Stimulated activated CD4-positive, alpha-beta T cell treated with anti-CD3 and anti-CD28 coated beads, TNF-alpha, amount 100 ng/mL, for 24 hours (primary cell): ENCODE measurements at places on chromosomes 12 and 14.

GRCh38 chr14:68945190-68945584 lies 33.9 kb downstream of the ACTN1 start:
- DNase-seq: no peak

- peak; percentile 28 for DNase-seq
These were observed 4.0 kb downstream of the RBM19 start for GRCh38 chr12:113961921-113962710.

DNA sequence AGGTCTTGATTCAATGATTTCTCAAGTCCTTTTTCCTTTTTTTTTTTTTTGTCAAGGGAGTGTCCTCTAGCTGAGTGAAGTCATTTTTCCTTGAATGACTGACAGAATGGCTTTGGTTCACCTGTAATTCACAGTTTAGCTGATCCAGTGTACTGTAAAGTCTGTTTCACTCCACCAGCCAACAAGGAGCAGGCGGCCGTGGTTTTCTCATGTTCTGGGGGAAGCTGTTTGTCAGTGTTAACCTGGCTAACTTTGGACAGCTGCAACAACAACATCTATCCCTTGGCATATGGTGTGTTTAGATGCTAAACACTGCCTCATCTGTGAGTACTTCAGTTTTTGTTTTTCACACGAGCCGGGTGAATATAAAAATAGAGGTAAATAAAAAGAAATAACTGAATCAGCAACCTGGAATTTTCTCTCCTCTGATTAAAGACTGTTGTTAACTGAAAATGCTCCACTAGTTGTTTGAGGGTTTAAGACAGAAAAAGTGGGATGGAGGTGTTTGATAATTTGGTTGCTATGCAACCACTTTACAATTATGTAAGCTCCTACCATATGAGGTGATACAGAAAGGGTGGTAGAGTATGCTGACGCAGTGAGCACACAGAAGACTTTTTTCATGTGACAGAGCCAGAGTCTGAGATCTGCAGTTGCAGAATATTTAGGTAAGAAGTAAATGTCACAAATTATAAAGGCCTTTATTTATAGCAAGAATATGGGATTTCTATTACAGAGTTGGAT lies 50.3 kb upstream of the SLC2A13 start:
- no peak for DNase-seq

- DNase-seq: no peak
These were observed 440.4 kb downstream of the ADAMTS20 start for GRCh38 chr12:43111608-43112007.

- no peak for DNase-seq
These were observed 79.9 kb downstream of the ARF6 start for GRCh38 chr14:49972823-49973222.

GRCh38 chr14:66507181-66507721 lies 696 bp upstream of the GPHN start:
- DNase-seq: no peak

- peak; percentile 68 for DNase-seq
These were observed at the start of the genes BAG5 and COA8 for GRCh38 chr14:103562429-103563225. Gene BAG5 (minus strand): TSS chr14:103562657. CDS start chr14:103561164, 1,493 bp downstream. Gene COA8 (plus strand): TSS chr14:103562960. CDS start chr14:103563002, 42 bp downstream.

DNA sequence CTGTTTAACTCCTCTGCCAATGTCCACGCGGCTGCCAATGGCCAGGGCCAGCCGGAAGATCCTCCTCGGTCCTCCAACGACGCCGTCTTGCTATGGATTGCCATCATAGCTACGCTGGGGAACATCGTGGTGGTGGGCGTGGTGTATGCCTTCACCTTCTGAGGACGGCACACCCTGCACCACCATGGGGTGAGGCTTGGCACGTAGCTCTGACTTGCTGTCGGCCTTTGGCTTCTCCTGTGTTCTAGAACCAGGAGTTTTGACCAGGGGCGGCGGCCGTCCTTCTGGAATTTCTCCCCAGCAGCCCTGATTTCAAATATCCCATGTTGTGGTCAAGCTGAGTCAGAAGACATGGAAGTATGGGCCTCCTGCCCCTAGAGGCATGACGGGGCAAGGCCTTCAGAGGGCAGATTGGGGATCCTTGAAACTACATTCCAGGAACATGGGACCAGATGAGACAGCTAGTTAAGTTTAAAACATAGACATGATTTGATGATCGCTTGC lies 47.5 kb downstream of the C14orf132 start:
- no peak for DNase-seq

GRCh38 chr14:23446291-23446851 lies 10.9 kb upstream of the MYH7 start:
- no peak for DNase-seq

DNA sequence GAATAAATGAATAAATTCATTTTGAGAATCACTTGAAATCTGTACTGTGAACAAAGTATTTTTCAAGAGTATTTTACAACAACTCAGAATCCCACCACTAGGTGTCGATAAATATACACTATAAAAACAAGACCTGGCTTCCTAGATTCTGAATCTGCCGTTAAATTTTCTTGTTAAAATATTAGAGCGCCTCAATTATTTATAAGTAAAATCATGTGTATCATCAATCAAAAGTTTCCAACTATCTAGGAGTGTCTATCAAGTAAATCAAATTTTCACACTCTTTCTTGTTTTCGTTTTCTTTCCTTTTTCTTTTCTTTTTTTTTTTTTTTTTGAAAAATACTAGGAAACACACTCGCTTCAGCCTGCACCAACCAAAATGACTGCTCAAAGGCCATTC lies 179.2 kb upstream of the DCN start:
- DNase-seq: no peak

- no peak for DNase-seq
These were observed 13.8 kb upstream of the BCL2L14 start for GRCh38 chr12:12056951-12057350.

DNA sequence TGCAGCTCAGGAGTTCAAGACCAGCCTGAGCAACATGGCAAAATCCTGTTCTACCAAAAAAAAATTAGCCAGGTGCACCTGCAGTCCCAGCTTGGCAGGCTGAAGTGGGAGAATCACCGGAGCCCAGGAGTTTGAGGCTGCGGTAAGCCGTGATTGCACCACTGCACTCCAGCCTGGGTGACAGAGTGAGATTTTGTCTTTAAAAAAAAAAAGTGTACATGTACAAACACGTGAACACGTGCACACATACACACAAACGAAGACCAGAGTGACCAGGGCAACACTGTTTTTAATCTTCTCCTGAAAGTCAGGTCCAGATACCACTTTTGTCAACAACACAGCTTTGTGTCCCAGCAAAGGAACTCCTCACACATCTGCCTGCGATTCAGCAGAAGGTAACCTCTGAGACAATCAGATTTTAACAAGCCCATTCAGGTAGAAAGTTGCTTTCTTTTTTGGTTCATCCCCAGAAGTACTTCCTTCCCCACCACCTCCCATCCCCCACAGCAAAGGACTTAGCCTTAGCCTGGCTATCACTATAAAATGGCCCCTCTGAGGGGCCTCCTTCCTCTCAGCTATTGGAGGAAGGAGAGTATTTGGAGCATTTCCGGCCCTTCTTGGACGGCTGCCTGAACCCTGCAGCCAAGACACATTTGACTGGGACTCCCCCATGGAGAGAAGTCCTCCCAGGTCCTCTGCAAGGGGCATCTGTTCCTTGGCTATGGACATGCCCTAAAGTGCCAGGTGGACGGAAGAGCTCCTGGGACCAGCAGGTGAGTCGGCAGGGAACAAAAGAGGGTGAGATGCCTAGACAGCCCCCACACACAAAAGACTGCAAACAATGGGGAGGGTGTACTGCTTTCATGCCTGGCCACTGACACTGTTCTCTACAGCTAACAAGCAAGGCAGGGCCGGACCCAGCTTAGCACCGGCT lies 9.8 kb downstream of the CTDSP2 start:
- no peak for DNase-seq

DNA sequence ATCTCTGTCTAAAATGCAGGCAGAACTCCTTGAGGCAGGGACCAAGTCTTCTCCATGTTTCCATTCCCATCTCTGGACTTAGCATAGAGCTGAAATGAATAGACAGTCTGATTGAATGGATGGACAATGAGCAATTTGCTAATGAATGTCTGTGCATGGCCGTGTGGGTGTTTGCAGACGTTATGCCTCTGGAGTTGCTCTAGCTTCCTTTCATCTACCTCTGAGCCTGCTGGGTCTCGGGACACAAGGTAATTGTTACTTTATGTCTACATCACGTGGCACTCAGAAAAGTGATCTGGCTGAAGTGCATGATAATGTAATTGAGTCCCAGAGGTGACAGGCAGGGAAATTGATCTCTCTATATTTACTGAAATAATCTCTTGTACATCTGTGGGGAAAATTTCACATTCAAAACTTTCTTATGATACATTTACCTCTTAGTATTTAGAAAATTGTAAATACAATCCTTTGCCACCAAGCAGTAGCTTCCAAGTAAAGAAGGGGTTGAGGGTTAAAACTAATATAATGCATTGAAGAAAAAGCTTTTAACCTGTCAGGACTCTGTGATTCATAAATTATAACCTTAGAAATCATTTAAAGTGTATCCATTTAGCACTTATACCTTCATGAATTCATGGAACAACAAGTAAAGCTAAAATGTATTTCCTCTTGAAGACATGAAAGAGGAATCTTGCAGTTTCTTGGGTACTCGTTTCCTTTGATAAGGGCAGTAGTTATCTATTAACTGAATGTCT lies 424.1 kb downstream of the APAF1 start:
- DNase-seq: no peak

- no peak for DNase-seq
These were observed 85.9 kb downstream of the ARMH4 start for GRCh38 chr14:58066115-58066514.

GRCh38 chr12:90124914-90125313 lies 416.3 kb upstream of the ATP2B1 start:
- DNase-seq: no peak

GRCh38 chr14:33249233-33249820 lies 310.6 kb downstream of the NPAS3 start:
- DNase-seq: no peak

DNA sequence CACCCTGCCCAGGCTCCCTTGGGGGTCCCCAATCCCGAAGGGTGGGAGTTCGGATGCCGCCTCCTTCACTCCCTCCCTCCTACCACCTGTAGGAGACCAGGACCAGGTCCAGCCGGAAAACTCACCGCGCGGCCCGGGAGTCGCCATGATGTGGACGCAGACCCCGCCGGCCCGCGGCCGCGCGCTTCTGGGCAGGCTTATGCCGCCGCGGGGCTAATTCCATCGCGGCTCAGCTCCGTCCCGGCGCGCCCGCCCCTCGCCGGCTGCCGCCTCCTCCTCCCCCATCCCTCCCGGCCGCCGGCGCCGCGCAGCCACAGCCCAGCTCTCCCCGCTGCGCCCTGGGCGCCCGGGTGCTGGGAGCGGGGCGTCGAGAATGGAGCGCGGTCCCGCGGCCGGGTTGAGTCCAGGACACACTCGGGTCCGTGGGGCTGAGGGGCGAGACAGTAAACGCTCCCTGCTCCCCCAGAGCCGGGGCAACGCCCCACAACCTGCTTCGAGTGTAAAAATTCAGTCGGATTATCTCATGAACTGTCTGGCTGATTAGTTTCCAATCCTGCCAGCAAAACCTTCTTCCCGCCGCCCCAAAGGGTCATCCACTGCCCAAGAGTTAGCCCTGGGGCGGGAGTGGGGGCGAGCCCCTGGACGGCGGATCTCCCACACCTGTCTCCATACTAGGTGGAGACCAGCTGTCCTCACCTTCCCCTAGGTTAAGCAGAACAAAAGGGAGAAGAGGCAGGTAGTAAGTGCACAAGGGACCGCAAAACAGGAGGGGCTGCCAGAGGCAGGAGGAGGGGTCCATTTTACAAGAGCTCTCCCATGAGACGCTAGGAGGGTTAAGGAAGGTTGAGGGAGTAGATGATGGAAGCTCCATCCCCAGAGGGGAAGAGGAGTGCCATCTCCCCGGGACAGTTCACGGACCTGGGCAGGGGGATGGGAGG lies at the start of gene ANO2:
Gene ANO2, minus strand, starts transcription at position 189 of the 938 bp plus-strand sequence. Its CDS starts 42 bp downstream, at position 147.
- no peak for DNase-seq

DNA sequence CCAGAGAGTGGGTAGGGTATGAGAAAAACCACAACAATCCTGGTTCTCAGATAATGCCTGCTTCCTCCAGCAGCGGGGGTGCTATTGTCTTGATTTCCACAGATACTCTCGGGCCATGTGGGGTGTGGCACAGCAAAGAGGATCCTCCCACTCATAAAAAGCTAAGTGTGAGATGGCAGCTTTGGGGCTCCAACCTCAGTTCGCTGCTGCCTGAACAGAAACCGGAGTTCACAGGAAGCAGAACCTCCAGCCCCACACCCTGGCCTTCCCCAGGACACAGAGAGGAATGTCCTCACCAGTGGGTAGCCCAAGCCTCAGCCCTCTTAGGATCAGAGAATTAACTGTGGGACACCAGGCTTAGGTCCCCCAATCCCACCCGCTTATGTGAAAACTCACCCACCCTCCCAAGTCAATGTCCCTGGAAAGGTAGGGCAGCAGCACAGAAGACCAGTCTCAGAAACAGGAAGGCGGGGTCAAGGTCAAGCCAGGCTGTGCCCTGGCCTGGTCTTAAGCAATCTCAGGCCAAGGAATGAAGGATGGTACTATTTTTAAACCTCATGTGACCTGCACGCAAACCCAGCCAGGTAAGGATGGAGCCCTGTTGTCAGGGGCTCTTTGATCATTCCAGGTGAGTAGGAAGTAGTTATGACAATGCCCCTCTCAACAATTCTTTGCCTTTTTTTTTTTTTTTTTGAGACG lies 9.0 kb downstream of the KCTD10 start:
- DNase-seq: no peak

DNA sequence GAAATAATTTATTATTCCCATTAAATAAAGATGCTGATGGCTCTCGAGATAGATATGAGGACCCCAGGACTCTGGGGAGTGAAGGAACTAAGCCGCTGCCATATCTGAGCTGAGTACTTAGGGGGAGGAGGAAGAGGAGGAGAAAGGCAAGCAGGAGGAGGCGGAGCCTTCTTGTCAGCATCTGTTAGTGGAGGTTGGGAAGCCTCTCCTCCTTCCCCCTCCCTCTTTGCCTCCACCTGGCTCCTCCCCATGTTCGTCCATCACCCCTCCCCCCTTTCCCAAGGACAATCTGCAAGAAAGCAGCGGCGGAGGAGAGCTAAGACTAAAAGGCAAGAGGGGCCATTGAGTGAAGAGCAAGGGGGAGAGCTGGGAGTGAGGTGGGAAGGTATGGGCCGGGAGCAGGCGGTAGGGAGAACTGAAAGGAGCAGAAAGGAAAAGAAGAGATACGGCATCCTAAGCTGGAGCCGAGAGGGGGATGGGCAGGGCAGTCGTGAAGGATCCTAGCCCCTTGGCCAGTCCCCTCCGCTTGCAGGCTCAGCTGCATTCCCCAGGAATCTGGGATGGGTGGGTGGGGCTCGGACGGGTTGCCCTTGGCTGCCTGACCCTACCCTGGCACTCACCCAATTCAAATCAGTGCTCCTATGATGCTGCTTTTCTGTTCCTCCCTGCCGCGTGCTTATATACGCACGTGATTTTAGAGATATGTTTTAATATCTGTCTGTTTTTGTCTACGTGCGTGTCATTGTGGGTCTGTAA lies at the start of gene PFKM:
Gene PFKM, plus strand, starts transcription at position 287 of the 756 bp plus-strand sequence. CDS start 3,411 bp downstream, outside the sequence.
- peak; percentile 76 for DNase-seq
